ENCODE measurements at places on chromosomes 2 and 18. TPM values are rescaled to one million over a fixed set of nuclear protein-coding genes. Genes with fewer than 3 reads are reported as not detected.

The DDX1 gene
- total RNA-seq, result 127 TPM

The COL5A2 gene
- total RNA-seq, result 70.6 TPM

The BMP10 gene
- total RNA-seq, result not detected

The FSHR gene
- total RNA-seq, result not detected

The ZSCAN30 gene
- total RNA-seq, result 1.0 TPM

The CNTNAP5 gene
- not detected for total RNA-seq

The DYNAP gene
- total RNA-seq, result not detected

The HAAO gene
- not detected for total RNA-seq

The SPC25 gene
- 18.6 TPM for total RNA-seq

The DSG2 gene
- 64.0 TPM for total RNA-seq

The UGT1A10 gene
- not detected for total RNA-seq

The OSBPL1A gene
- 20.0 TPM for total RNA-seq

The UPP2 gene
- not detected for total RNA-seq

The AQP12A gene
- total RNA-seq, result not detected

The SLC9A4 gene
- total RNA-seq, result not detected

The ZBTB7C gene
- total RNA-seq, result 0.53 TPM

The MBD5 gene
- total RNA-seq, result 6.1 TPM

The DNER gene
- 14.0 TPM for total RNA-seq

The SP5 gene
- total RNA-seq, result not detected

The PASK gene
- 7.5 TPM for total RNA-seq

The FHOD3 gene
- total RNA-seq, result 2.6 TPM

The MYO5B gene
- 8.7 TPM for total RNA-seq

The CDH7 gene
- not detected for total RNA-seq

The FNDC4 gene
- 3.8 TPM for total RNA-seq

The CARF gene
- 1.5 TPM for total RNA-seq

The STK36 gene
- total RNA-seq, result 11.7 TPM

The VWC2L gene
- total RNA-seq, result not detected

The MLPH gene
- total RNA-seq, result 225 TPM

The RESP18 gene
- not detected for total RNA-seq

The TMEFF2 gene
- total RNA-seq, result 0.20 TPM

The CHST9 gene
- total RNA-seq, result not detected

The GLI2 gene
- total RNA-seq, result 31.4 TPM

The PDE6D gene
- 22.9 TPM for total RNA-seq

The APLF gene
- 0.58 TPM for total RNA-seq

The WDSUB1 gene
- total RNA-seq, result 8.2 TPM

The PARD6G gene
- total RNA-seq, result 1.8 TPM

The CRYGD gene
- total RNA-seq, result not detected
